EH (cell line): ENCODE measurements at places on chromosomes 5 and 9.

GRCh38 chr5:84265130-84265529 lies 119.5 kb downstream of the EDIL3 start:
- no peak for DNase-seq

- DNase-seq, result no peak
Observed at GRCh38 chr5:93579692-93580062, 1.3 kb downstream of the NR2F1-AS1 start.

- peak; percentile 22 for DNase-seq
Observed at GRCh38 chr9:126952205-126952977, 37.8 kb downstream of the RALGPS1 start.

DNA sequence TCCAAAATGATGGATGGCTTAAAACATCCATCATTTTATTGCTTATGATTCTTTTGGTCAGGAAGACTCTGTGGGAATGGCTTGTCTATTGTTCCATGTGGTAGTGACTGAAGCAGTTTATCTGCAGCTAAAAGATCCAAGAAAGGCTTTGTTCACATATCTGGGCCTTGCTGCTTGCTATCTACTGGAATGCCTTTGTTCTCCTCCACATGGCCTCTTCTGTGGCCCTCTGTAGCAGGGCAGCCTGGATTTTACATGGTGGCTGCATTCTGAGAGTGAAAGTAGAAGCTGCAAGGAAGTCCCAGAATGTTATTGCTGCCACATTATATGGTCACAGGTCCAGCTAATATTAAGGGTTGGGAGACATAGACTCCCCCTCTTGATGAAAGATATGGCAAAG lies 35.1 kb downstream of the DMXL1 start:
- DNase-seq, result no peak

DNA sequence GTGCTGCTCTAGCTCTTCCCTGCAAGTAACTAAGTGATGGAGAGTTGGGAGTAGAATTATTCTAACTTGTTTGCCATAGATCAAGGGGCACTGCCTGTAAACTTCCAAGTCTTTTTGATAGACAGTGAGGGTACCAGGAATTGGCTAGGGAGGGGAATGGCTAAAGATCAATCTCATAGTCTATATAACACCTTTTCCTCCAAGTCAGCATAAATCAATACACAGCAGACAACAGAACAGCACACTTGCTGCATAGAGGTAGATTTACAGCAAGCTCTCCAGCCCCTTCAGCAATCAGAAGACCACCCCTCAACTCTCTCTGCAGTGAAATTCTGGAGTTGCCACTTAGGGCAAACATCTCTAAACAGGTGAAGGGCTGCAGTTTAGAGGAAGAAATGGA lies 643.5 kb upstream of the KLF4 start:
- DNase-seq, result no peak

GRCh38 chr9:136095070-136096058 lies at the start of gene NACC2:
NACC2 (minus strand) TSS chr9:136095289; CDS start chr9:136050521, 44,768 bp downstream.
- DNase-seq, result peak; percentile 74

DNA sequence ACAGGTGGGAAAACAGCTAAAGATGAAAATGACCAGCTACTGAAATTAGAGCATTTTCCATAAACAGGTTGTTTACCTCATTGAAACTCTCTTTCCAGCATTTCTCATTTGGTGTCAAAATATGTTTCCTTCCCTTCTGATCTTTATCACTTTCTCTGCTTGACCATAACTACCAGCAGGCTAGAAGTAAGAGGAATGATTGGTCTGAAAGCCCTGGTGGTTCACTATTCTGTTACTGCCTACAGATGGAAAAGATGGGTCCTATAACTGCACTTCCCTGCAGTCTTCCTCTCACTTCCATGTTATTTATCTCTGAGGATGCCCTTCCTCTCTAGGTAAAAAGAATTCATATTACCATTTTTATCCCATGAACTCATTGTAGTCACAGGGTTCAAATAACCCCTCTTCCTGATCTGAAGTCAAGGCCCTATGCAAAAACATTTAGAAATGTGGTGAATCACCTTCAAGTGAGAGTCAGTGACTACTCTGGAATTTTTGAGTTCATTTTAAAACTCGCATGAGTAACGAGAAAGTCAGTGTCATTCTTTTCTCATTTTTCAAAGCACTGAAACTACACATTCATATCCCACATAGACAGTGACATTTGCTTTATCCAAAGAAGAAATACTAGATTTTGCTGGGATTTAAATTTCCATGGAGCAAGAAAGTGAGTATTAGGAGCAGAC lies 51.7 kb downstream of the ZNF474 start:
- DNase-seq, result peak; percentile 93

GRCh38 chr9:93288891-93289883 lies 105.2 kb downstream of the WNK2 start:
- peak; percentile 3 for DNase-seq

- DNase-seq, result peak; percentile 78
Observed at GRCh38 chr9:76213751-76214150, 180.5 kb downstream of the RFK start.

GRCh38 chr9:101601904-101602765 lies 7.4 kb upstream of the PPP3R2 start:
- peak; percentile 59 for DNase-seq

GRCh38 chr5:100464418-100464817 lies 70.8 kb upstream of the FAM174A start:
- peak; percentile 16 for DNase-seq

DNA sequence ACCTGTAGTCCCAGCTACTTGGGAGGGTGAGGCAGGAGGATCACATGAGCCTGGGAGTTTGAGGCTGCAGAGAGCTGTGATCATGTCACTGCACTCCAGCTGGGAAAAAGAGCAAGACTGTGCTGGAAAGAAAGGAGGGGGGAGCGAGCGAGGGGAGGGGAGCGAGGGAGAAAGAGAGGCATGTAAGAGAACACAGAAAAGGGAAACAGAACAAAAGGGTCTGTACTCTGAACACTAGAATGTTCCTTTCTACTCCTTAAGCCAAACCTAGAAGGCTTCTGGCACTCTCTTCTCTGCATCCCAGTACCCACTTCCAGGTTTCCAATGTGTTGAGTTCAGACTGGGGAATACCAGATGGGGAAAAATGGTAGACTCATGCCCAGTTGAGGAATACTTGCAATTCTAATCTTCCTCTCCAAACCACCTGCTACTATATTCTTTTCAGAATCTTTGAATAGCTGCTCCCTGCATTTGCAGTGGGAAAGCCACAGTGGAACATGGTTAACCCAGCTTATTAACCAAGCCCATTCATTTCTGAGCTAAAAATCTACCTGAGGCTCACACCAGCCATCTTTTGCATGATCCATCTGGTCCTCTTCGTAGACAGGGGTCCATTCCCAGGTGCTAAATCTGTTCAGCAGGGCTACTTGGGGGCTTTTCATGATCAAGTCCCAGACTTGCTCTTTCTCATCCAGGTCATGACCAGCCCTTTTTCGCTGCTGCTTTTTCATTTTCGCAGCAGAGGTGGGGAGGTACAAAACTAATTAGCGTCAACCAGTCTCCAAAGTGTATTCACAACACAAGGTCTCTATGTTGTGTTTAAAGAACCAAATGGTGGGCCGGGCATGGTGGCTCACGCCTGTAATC lies 34.9 kb downstream of the SEMA4D start:
- DNase-seq, result no peak

- DNase-seq, result no peak
Observed at GRCh38 chr5:86404256-86404655, 213.5 kb upstream of the COX7C start.

GRCh38 chr9:89781838-89782540 lies 177.2 kb downstream of the GADD45G start:
- no peak for DNase-seq

DNA sequence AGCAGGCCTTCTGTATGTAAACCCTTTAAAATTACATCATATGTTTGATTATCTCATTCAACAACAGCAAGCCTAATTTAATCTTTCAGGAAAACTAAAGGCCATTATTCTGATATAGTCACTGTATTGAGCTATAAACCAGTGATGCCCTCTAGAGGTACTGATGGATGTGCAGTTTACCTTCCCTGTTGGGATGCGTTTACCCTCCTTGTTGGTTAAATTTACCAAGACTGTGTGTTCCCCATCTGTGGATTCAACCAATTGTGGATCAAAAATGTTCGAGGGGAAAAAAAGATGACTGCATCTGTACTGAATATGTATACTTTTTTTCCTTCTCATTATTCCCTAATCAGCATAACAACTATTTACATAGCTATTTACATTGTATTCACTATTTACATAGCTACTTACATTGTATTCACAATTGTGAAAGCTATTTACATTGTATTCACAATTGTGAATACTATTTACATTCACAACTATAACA lies 3.7 kb upstream of the BAAT start:
- no peak for DNase-seq

- DNase-seq, result no peak
Observed at GRCh38 chr9:32704343-32704742, 68.9 kb upstream of the TAF1L start.

- DNase-seq, result no peak
Observed at GRCh38 chr5:127585661-127586060, 63.2 kb upstream of the CTXN3 start.

DNA sequence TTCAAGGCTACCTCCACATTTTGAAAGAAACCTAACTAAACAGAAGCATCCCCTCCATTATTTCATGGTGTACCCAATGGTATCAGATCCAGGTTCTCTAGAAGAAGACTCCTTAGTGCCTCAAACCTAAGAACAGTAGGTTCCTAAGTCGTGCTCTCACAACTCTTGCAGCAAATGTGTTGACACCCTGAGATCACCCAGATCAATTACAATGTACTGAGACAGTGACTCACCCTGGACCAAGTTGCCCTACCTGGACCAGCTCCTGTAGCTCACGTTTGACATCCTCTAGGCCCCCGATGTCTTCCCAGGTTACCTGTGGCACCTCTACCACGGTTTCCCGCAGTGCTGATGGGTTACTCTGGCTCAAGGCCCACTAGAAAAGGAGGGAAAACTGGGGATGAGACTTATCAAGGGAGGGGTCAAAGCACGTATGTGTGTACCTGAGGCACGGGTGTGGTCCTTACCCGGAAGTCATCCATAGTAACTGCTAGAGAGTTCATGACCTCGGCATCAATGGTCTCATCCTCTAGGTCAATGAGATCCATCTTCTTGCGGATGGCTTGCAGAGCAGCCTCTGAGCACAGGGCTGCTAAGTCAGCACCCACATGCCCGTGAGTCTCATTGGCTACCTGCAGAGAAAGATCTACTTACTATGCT lies 11.7 kb downstream of the VCP start:
- no peak for DNase-seq

DNA sequence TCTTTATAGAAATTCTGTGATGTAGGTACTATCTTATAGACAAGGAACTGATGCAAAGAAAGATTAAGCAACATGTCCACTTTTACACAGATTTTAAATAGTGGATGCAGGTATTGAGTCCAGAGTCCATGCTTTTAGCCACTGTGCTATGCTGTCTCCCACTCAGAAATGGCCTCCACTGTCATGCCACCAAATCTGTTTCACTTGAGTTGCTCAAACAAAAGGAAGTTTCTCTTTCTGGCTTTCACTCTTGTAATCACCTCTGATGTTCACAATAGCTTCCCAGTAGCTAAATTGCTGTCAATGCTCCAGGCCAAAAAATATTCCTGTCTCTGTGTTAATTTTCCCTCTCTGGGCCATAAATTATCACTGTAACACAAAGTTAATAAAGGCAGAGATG lies 77.0 kb upstream of the RASA1 start:
- no peak for DNase-seq

DNA sequence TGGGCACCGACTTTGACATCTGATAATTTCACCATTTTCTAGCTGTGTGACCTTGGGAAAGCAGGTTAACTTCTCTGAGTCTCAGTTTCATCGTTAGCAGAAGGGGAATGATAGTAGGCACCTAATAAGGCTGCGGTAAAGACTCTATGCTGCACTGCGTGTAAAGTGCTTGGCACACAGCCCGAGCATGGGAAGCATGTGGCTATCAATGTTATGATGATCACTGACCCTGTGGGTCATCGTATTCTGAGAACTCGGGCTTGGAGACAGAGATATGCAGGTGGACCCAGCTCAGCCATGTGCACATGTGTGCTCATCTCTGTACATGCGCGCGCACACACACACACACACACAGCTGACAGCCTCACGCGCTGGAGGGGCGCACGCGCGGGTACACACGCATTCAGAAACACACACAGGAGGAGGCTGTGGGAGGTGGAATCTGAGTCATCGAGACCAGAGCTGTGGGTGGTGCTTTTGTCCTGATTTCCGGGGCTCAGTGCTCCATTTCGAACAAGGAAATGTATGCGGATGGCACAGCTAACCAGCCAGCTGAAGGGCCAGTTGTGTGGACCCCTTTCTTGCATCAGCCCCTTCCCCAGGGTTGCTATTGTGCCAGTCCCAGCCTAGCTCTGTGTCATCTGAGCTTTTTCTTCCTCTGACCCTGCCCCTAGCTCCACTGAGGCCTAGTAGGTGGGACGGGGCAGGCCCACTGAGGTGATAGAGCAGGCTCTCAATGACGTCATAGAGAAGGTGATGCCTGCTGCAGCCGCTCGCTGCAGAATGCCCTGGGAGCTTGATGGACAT lies 11.1 kb upstream of the ARAP3 start:
- peak; percentile 64 for DNase-seq

DNA sequence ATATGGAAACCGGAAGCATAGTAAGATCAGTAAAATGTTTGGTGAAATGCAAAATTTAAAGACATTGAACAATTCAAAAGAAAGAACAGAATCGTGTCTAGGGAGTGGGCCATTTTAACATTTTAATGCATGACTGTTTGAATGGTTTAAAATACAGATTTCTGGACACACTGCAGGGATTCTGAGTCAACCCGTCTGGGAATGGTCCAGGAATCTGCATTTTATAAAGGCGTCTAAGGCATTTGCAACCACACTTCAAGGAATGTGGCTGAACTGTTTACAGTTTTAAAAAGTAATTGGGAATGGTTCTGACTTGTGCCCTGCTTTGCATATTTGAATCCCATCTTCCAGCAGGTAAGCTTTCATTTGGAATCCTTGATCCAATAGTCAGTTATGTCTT lies 811.7 kb upstream of the WWC1 start:
- DNase-seq, result no peak

DNA sequence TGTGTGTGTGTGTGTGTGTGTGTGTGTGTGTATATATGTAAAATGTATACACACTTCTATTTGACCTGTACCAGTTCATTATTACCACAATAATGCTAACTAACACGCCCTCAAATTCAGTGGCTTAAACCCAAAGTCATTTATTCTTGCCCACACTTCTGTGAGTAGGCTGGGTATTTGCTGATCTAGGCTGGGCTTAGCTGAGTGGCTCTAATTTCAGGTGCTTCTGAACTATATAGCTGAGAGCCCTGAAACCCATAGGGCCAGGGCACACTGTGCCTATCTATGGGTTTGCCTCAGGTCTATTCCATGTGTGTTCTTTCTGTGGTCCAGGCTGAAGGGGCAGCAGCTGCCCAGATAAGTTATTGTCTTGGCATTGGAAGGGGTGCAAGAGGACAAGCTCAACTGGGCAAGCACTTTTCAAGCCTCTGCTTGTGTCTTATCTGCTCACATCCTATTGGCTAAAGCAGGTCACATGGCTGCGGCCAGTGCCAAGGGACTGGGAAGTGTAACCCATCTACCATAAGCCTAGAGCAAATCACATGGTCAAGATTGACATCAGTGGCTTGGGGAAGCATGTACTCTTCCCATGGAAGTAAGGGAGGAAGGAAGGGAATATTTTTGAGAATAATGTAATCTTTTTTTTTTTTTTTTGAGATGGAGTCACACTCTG lies 139.9 kb downstream of the PALM2AKAP2 start:
- no peak for DNase-seq

- DNase-seq, result no peak
Observed at GRCh38 chr5:24118351-24118750, 526.4 kb downstream of the CDH10 start.

- DNase-seq, result no peak
Observed at GRCh38 chr9:22143799-22144625, 134.9 kb upstream of the CDKN2B start.
